Foreskin keratinocyte (primary cell): ENCODE measurements at places on chromosomes 5 and 9.
A peak's percentile ranks its signal among the peaks of the same experiment; 100 is the strongest.

- DNase-seq, result no peak
These were observed 37.1 kb downstream of the DNAJB5 start for GRCh38 chr9:35026671-35027070.

DNA sequence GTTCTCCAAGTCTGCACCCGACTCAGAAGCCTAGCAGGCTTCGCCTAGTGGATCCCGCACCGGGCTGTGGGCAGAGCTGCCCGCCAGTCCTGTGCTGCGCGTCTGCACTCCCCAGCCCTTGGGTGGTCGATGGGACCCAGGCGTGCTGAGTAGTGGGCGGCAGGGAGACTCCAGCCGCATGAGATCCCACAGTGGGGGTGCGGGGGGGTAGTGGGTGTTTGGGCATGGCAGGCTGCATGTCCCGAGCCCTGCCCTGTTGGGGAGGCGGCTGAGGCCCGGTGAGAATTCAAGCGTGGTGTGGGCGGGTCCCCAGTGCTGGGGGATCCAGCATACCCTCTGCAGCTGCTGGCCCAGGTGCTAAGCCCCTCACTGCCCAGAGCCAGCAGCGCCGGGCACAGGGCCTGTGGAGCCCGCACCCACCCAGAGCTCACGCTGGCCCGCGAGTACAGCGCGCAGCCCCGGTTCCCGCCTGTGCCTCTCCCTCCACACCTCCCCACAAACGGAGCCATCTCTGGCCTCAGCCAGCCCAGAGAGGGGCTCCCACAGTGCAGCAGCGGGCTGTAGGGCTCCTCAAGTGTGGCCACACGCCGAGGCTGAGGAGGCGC is 53.9 kb upstream of the BNC2 start:
- no peak for DNase-seq

GRCh38 chr5:59569608-59570334 is 323.8 kb downstream of the PDE4D start:
- no peak for DNase-seq

- DNase-seq, result peak; percentile 89
These were observed 120.6 kb downstream of the TTLL11 start for GRCh38 chr9:121972501-121972981.

- DNase-seq, result no peak
These were observed 113.5 kb downstream of the CAMK4 start for GRCh38 chr5:111337688-111338087.

DNA sequence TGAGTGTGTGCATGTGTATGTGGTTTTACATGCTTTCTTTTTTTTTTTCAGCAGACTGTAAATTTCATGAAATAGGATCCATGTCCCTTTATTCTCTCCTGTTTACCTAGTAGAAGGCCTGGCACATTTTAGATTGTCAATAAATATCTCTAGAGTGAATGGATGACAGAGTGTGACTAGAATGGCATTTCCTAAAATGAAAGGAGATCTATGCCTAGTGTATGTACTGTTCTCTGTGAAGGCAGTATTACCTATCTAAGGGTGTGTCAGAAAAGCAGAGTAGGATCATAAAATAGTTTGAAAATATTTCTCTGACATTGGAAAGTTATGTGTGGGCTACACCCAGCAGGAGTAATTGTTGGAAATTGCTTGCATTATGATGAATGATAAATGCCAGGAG is 1876.0 kb upstream of the C9orf72 start:
- peak; percentile 0 for DNase-seq

DNA sequence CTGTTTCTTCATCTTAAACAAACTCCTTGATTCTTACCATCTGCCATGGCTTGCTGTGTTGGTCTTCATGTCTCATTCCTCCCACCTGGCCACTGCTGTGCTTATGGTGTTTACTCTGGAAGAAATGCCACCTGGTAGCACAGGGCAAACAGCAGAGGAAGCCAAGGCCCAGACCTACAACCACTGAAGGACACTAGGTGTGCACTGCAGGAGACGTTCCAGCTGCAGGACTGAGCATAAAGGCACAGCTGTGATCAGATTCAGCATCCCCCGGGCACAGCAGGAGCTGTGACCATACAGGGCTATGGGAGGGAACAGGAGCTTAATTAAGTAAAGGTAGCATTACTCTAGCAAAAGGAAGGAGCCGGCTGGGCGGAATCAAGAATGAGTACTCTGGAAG is 12.6 kb upstream of the GNAQ start:
- no peak for DNase-seq

DNA sequence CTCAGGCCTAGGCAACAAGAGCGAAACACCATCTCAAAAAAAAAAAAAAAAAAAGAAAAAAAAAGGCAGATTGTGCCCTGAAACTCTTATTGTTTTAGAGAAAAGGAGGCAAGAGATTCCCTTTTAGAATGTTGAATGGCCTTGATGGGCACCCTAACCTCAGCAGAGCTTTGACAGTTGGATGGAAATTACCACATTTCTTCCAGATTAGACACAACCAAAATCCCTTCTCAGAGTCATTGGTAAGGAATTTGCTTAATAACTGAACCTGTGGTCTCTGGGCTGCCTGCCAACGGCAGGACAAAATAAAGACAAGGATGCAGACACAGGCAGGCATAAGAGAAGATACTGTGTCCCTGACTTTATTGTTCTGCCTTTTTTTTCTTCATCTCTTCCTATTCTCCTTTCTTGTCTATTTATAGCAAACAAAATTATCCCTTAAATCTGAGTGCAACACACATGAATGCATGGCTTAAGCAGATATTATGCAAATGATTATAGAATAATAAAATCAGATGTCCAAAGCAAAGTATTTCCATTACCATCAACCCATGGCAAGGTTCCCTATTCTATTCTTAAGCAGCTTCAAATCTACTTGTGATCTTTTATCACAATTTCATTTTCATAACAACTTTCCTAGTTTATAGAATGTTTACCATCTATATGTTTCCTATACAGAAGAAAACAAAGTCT is 37.3 kb upstream of the TRIO start:
- peak; percentile 85 for DNase-seq

DNA sequence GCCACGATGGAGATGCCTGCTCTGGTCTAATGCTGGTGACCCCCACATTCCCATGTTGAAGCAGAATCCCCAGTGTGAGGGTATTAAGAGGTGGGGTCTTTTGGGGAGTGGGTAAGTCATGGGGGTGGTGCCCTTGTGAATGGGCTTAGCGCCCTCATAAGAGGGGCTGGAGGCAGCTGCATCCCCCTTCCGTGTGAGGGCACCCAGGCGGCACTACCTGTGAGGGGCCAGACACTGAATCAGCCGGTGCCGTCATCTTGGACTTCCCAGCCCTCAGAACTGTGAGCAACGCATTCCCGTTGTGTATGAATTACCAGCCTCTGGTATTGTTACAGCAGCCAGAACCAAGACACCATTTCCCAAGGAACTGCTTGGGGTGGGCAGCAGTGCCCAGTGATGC is 27.0 kb upstream of the RNF130 start:
- no peak for DNase-seq

DNA sequence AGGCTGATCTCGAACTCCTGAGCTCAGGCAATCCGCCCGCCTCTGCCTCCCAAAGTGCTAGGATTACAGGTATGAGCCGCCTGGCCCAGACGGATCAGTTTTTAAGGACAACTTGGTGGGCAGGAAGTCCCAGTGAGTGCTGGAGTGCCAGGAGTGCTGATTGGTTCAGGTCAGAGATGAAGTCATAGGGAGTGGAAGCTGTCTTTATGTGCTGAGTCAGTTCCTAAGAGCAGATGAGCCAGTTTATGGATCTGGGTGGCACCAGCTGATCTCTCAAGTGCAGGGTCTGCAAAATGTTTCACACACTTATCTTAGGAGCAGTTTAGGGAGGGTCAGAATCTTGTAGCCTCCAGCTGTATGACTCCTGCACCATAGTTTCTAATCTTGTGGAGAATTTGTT is 292.1 kb upstream of the ELAVL2 start:
- DNase-seq, result no peak

GRCh38 chr9:127779136-127779981 is 893 bp upstream of the SH2D3C start:
- DNase-seq, result no peak

- DNase-seq, result no peak
These were observed 89.8 kb downstream of the LIFR start for GRCh38 chr5:38466424-38467189.

DNA sequence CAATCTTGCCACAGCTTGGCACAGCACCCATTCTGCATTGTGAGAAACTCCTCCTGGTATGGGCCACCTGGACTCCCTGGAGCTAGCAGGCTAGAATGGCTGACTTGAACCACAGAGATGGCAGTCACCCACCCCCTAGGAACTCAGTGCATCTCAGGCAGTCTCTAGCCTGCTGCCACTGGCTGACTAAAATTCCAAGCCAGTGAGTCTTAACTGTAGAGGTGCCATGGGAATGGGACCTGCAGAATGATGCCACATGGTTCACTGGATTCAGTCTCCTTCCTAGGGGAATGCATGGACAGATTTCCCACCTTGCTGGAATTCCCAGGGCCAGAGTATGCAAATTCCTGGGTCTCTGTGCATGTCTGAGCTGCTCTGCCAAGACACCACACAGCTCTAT is 382.9 kb downstream of the MAN2A1 start:
- DNase-seq, result peak; percentile 74

GRCh38 chr5:156328766-156329165 is 1.8 kb downstream of the SGCD start:
- DNase-seq, result no peak

DNA sequence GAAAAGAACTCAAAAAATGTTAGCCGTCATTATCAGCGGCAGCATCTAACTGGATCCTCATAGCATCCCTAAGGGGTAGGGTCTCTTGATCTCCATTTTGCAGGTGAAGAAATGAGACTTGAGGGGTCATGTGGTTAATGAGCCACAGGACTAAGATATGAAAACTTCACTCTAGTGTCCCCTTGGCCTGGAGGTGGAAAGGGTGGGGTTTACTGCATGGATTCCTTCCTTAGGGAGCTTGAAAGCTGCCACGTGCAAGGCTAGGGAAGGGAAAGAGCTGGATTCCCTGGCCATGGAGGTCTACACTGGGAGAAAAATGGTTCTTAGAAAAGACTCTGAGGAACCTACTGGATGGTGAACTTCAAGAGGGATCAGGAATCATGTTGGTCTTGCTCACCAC is 107.9 kb downstream of the SPRY4 start:
- DNase-seq, result no peak

DNA sequence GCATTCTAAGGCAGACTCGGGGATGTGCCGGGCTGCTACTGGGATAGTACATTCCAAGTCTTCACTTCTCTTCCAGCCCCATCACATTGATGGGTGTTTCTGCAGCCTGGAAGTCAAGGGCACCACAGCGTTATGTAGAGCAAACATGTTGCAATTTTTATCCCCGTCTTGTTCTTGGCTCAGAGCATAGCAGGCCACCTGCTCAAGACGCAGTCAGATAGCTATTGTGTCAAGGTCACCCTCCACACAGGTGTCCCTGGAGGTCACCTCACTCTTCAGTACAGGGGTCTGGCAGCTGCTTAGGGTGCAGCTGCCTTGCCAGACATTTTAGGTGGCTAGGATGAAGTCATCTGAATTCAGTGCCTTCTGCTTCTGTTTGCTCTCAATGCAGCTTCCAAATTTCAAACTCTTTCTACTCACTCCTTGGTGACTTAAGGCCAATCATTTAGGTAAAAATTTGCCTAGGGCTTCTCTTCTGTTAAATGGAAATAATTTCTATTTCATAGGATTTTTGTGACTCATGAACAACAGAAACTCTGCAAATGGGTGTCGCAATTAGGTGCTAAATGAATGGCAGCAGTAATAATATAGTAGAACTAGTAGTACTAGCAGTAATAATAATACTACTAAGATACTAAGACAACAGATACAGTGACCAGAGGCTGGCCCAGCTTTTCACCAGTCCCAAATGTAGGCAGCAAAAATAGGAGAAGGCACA is 24.3 kb downstream of the KCNV2 start:
- DNase-seq, result no peak

DNA sequence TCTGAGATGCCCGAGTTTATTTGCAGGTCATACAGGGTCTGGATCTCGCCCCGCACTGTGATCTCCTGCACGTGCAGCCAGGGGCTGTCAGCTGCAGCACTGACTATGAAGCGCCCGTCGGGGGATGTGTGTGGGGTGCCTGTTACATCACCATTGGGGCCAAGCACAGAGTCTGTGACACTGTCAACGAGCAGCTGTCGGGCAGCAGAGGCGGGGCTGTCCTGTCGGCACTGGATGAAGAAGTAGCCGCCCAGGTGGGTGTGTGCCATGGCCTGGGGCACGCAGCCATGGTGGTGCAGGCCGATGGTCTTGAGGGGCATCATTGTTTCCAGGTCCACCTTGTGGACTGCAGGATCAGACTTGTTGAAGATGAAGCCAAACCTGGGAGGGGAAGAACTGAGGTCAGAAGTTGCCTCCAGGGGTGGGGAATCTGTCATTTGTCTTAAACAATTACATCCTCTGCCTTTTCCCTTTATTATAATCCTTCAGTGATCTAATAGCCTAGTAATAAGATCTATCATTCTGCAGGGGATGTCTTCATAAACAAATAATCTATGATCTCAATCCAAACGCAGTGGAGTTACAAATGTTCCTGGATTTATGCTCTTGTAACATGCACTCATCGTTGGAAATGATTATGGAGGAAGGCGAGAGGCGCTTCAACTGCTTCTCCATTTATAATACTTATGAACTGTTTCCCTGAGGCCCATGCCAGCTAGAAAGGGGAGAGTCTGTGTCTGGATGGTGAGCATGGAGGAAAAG is 147.8 kb downstream of the HSPA4 start:
- DNase-seq, result no peak

GRCh38 chr9:116605904-116606341 is 81.2 kb upstream of the TRIM32 start:
- no peak for DNase-seq

DNA sequence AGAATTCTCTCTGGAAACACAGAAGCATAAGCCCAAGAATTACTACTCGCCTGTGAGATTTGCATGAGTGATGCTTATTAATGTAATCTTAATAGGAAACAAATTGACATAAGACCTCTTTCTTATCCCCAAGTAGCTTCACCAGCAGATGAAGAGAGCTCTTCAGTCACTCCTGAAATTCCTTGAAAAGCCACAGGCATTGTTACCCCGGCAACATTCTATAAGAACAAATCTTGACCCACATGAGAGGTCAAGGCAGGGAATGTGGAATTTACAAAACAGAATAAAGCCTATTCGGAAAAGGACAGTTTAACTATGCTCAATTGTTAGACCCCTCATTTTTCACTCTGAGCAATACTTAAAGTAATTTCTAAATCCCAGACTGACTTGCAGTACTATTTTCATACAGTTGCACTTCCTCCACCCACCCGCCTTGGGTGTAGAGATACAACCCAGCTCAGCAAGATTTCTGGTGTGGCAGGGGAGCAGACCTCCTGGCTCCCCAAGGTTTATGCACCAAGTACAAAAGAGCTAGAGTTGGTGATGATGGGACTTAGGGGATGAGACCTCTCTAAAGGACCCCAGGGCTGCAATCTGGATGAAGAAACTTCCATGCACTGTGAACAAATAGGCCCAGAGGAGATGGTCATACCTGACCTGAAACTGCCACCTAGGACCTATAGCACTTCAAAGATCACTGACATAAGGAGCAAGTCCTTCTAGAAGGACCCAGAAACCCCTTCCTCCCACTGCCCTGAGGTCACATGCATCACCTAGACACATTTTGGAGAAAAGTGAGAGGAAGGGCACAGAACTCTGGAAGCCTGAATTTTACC is 242.1 kb downstream of the ZNF608 start:
- DNase-seq, result no peak
